ENCODE measurements at places on chromosomes 2 and 18. TPM values are rescaled to one million over a fixed set of nuclear protein-coding genes. Genes with fewer than 3 reads are reported as not detected.

DNA sequence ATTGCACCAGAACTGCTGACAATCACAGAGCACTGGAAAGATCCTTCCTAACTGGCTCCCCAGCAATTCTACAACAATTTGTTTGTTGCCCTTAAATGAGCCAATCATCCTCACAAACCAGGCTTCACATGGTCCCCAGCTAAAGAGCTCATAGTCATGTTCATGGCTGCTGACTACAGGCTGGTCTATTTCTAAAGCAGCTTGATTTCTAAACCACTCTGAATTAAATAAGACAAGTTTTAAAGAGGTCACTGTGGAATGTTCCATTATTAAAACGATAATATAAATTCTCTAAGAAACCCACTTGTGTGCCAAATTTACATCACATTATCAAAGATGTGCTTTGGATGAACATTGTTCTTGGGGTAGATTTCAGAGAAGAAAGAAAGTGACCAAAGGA, 110.7 kb downstream of the COPS8 start:
- H3K4me3 ChIP-seq, result no peak overlapping the region
- DNase-seq, result no peak
- peaks cover 14% of the 10 kb centered on the region for H3K4me1 ChIP-seq
- H3K27ac ChIP-seq, result peak overlapping the region; percentile 5
- no peaks in the 10 kb centered on the region for H3K27me3 ChIP-seq

- DNase-seq, result no peak
- peaks cover 9% of the 10 kb centered on the region for H3K27me3 ChIP-seq
- no peaks in the 10 kb centered on the region for H3K36me3 ChIP-seq
- H3K4me3 ChIP-seq, result no peak overlapping the region
- H3K27ac ChIP-seq, result no peak overlapping the region
Measured at GRCh38 chr2:127150996-127151395, 44.0 kb upstream of the BIN1 start.

- no peak for DNase-seq
- peaks cover 3% of the 10 kb centered on the region for H3K27me3 ChIP-seq
- peaks cover 5% of the 10 kb centered on the region for H3K4me1 ChIP-seq
- H3K36me3 ChIP-seq, result no peaks in the 10 kb centered on the region
- no peak overlapping the region for H3K27ac ChIP-seq
Measured at GRCh38 chr2:174753038-174753633, 11.1 kb downstream of the CHRNA1 start.

DNA sequence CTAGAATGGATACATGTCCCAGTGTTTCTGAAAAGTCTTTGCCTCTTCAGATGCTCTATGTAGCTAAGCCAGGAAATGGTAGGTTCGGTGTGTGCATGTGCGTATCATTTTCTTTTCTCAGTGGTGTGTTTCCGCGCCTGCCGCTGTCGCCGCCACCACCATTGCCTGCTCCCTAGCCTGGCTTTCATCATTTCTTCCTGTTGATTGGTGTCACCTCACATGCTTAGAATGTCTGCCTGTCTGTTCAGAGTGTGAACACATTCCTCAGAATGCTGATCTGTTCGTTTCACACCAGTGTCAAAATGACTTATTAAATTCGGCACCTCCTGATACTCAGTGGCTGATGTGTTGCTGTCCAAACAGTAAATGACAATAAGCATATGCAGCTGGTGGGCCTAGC, 255.2 kb upstream of the SPRED2 start:
- H3K4me1 ChIP-seq, result peaks cover 9% of the 10 kb centered on the region
- H3K36me3 ChIP-seq, result no peaks in the 10 kb centered on the region
- no peak for DNase-seq

The GKN2 gene
- not detected for total RNA-seq

All from left ventricle myocardium inferior (tissue), 1 donor.